NCI-H1417 treated with DMSO at 0.1 percent for 48 hours (cell line): ENCODE measurements at places on chromosomes 13 and 19.
A peak's percentile ranks its signal among the peaks of the same experiment; 100 is the strongest.

- no peak for DNase-seq
Measured at GRCh38 chr13:24053519-24054251, 106.8 kb upstream of the SPATA13 start.

DNA sequence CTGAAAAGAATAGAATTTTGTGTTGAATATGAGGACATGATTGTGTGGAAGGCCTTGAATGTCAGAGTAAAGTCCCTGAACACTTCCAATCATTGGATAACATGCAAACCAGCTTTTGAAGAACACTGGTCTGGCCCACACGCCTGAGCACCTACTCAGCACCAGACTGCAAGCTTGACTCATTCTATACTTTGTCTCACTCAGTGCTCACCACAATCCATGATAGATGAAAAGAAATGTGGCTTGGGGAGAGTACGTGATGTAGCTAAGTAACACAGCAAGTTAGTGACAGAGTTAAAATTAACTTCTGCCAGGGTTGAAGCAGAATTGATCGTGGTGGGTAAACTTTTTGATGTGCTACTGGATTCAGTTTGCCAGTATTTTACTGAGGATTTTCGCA lies 12.0 kb downstream of the DLEU7 start:
- DNase-seq = no peak

DNA sequence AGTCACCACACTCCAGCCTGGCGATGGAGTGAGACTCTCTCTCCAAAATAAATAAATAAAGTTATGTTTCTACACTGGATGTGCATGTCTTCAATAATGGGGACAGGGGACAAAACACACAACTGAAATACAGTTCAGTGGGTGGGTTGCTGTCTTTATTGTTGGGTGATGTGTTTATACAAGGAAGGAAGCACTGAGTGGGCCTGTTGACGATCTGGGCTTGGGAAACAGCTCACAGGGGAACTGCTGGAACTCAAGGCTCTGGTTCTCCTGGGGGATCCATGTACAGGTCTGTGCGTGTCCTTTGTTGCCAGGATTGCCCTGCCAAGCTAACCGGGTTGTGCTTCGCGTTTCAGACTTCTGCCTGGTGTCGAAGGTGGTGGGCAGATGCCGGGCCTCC lies 18.9 kb downstream of the SPINT2 start:
- no peak for DNase-seq

- DNase-seq = peak; percentile 95
Measured at GRCh38 chr19:55599468-55599841, at the start of gene FIZ1. Gene FIZ1 (minus strand): TSS chr19:55599517. CDS start chr19:55597865, 1,652 bp downstream.

DNA sequence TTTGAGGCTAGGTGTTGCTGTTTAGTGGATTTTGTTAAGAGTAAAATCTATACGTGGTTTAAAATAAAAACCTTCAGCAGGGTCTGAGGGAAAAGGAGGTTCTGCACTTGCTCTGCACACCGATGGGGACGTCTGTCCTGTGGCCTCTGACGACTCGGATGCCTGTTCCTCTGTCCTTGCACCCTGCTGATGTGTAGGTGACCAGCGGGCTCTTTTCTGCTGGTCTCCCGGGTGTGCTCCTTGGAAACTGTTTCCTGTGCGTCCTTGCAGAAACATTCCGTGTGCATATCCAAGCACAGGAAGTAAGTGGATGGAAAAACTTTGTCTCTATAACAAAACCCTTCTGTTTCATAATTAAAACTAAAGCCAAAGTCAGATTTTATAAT lies 3.8 kb downstream of the ATP4B start:
- DNase-seq = no peak

GRCh38 chr13:46491641-46492040 lies 61.3 kb upstream of the LRCH1 start:
- no peak for DNase-seq

DNA sequence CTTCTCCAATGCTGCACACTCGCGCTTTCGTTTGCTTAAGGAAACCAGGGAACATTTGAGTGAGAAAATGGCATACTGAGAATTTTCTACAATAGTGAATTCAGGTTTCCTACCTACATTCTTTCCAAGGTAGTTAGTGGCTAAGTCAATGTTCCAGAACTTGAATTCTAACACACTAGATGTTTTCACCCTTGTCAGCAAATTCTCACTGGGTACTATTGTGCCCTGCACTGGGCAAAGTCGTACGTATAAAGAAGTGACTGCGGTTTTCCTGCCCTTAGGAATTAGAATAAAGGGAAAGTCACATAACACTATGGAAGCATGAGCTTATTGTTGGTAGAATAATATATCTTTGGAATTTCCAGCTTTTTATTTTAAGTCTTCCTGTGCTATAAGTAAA lies 119.2 kb upstream of the TNFSF11 start:
- no peak for DNase-seq

DNA sequence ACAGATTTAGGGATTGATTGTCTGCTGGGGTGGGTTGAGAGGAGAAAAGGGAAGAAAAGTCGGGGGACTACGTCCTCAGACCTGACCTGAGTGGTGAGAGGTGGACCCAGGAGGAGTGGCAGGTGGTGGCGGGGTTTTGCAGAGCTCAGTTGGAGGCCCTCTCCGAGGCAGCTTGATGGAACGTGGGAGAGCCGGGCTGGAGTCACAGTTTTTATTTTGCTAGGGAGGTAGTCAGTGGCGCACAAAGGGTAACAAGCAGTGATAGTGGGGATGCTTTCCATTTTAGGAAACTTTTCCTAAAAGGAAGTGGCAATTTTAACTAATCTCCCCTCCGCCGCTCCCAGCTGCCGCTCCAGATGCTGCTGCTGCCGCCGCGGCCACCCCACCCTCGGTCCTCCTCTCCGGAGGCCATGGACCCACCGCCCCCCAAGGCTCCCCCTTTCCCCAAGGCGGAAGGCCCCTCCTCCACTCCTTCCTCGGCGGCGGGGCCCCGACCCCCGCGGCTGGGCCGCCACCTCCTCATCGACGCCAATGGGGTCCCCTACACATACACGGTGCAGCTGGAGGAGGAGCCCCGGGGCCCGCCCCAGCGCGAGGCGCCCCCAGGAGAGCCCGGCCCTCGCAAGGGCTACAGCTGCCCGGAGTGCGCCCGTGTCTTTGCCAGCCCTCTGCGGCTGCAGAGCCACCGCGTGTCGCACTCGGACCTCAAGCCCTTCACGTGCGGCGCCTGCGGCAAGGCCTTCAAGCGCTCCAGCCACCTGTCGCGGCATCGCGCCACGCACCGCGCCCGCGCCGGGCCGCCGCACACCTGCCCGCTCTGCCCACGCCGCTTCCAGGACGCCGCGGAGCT lies 1.1 kb upstream of the ZNF581 start:
- DNase-seq = no peak

- no peak for DNase-seq
Measured at GRCh38 chr13:46896341-46897137, at the start of gene HTR2A. Gene HTR2A (minus strand): TSS chr13:46897053. CDS start chr13:46895906, 1,147 bp downstream.

- DNase-seq = no peak
Measured at GRCh38 chr19:17370026-17370587, 7.0 kb downstream of the PLVAP start.
